ENCODE measurements at places on chromosomes 2 and 18.

DNA sequence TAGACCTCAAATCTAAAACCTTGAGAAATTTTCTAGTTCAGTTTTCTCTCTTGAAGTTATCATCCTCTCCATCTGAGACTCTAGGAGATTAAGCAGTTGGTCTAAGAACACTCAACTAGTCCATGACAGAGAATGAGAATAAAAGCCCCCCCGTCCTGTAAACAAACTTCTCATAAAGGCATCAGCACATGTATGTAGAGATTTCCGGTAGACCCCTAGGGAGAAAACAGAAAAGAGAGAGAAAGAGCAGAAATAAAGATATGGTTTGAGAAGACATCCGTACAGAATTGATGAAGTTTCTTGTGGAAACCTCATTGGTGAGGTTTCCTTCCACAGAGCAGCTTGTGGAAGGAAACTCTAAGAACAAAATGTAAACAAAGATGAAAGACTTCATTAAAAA, 3.2 kb upstream of the GPR155 start:
- DNase-seq: no peak

GRCh38 chr2:158845859-158846258, 50.7 kb downstream of the DAPL1 start:
- no peak for DNase-seq

- DNase-seq: no peak
Measured at GRCh38 chr2:174545240-174545639, 52.4 kb downstream of the WIPF1 start.

DNA sequence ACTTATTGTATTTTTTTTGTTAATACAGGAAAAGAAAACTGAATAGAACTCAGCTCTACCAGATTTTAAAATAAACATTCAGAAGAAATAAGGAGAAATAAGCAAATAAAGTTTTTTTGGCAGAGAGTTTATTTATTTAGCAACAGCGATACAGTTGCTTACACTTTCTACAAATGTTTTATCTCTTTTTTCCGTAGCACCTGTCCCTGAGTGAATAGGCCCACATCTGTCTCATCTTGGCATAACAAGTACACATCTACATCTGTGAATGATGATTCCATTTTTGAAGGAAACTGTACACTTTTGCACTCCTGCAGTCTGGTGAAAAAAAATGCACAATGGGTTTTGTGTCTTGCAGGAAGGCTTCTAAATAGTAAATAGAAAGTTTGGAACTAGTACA, 783.6 kb upstream of the ZEB2 start:
- no peak for DNase-seq

GRCh38 chr2:111194835-111195621, 74.3 kb downstream of the BCL2L11 start:
- no peak for DNase-seq

GRCh38 chr2:176614930-176615329, 345.7 kb downstream of the MTX2 start:
- DNase-seq: no peak

GRCh38 chr2:73114273-73114867, 1.6 kb upstream of the RAB11FIP5 start:
- DNase-seq: no peak

DNA sequence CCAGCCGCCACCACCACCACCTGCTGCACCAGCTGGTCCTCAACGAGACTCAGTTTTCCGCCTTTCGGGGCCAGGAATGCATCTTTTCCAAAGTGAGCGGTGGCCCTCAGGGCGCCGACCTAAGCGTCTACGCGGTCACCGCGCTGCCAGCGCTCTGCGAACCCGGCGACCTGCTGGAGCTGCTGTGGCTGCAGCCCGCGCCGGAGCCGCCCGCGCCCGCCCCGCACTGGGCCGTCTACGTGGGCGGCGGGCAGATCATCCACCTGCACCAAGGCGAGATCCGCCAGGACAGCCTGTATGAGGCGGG, 1.6 kb downstream of the LRATD1 start:
- DNase-seq: no peak

- no peak for DNase-seq
Measured at GRCh38 chr18:79914614-79915160, 36.8 kb downstream of the SLC66A2 start.

GRCh38 chr18:7360606-7361170, 129.8 kb downstream of the LRRC30 start:
- DNase-seq: no peak

GRCh38 chr2:240983361-240983995, 14.9 kb upstream of the SNED1 start:
- DNase-seq: no peak
